ENCODE measurements at places on chromosomes 5 and 9.

DNA sequence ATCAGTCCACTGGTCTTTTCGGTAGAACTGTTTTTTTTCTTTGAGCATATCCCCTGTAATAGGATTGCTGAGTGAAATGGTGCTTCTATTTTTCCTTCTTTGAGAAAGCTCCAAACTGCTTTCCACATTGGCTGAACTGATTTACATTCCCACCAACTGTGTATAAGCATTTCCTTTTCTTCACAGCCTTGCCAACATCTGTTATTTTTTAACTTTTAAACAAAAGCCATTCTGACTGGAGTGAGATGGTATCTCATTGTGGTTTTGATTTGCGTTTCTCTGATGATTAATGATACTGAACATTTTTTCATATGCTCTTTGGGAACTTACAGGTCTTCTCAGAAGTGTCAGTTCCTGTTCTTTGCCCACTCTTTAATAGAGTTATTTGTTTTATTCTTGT lies 764.7 kb downstream of the MTRR start:
- DNase-seq: peak; percentile 40

- DNase-seq: no peak
Observed at GRCh38 chr9:88256216-88256615, 117.9 kb upstream of the SPATA31C2 start.

- DNase-seq: peak; percentile 78
Observed at GRCh38 chr9:3751125-3751758, 225.4 kb upstream of the RFX3 start.

- DNase-seq: no peak
Observed at GRCh38 chr9:37001459-37001858, 32.6 kb downstream of the PAX5 start.

DNA sequence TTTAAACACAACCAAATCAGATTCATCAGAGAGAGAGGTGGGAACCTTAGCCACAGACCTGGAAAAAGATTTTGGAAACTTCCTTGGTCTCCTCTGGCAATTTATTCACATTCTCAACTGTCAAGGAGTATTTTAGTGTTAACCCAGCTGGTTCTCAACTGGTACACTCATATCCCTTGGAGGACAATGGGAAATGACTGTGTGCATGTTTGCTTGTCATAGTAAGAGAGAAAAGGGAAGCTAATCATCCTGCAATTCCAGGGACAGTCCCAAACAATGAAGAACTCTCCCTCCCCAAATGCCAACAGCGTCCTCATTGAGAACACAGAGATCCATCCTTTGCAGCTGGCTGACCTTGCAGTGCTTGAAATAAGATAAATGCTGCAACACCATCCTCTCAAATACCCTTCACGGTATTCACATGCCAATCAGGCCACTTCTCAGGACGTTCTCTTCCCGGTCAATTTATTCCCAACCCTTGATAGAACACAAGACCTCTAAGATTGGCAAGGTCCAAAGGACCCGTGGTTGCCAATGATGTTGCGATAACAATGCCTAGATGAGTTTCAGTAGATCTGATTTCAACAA lies 75.5 kb downstream of the EPB41L4B start:
- DNase-seq: no peak

DNA sequence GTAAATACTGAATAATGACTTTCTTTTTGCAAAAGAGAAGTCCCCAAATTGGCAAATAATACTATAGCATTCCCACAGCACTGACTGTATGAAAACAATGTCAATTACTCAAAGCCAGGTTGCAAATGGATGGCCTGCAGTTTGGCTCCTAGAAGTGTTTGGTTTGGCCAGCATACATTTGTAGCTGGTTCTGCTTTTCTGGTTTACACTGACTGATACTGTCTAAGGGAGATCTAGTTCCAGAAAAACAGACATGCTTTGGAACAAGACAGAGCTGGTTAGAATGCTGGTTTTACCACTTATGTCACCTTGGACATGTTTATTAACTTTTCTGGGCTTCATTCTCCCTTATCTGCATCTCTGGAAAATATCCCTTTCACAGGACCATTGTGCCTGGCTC lies 81.5 kb upstream of the TRPM3 start:
- DNase-seq: no peak

DNA sequence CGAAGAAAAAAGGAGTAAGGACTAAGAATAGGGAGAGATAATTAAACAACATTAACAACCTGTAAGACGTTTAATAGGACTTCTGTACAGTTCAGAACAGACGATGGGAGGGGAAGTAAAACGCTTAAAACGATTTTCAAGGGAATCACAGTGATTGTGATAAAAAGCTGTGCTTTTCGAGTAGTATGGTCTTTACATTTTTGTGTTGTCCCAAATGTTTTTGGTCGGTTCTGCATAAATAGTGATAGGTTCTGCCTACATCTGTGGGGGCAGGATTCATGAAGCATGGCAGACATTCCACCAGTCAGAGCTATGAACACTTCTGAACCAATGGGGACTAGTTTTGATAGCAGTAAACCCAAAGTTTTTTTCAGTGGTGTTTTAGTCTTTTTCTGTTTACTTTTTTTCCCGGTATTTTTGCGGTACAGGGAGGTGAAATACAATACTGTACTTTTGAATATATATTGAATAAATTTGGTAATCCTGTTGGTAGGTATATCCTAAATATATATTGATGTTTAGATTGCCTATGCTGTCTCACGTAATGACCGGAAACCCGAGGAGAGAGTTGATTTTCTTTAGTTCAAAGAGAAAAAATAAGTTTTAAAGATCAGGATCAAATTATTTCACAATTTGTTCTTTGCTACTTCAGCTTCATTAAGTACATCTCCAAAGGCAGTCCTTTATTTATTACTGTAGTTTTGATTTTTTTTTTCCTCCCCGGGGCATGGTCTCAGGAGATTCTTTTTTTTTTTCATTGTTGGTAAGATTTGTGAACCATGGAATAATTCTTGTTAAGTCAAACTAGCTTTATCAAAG lies 1.3 kb downstream of the ERBIN start:
- DNase-seq: peak; percentile 70

DNA sequence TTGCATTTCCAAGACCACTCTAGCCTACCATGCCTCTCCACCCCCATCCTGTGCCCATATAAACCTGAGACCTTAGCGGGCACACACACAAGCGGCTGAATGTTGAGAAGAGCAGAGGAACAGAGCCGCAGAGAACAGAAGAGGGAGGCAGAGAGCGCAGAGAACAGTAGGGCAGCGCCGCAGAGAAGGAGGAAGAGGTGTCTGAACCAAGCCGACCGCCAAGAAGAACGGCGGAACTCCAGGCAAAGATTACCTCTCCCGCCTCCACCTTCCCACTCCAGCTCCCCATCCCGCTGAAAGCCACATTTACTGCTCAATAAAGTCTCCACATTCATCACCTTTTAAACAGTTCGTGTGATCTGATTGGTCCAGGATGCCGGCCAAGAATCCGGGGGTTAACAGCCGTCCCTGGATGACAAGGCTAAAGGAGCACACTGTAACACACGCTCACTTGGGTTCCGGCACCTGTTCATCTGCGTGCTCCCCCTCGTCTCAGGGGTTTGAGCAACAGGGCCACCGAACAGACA lies 33.2 kb downstream of the GRIN3A start:
- DNase-seq: no peak

GRCh38 chr5:166093312-166093711 lies 2198.1 kb upstream of the WWC1 start:
- no peak for DNase-seq

DNA sequence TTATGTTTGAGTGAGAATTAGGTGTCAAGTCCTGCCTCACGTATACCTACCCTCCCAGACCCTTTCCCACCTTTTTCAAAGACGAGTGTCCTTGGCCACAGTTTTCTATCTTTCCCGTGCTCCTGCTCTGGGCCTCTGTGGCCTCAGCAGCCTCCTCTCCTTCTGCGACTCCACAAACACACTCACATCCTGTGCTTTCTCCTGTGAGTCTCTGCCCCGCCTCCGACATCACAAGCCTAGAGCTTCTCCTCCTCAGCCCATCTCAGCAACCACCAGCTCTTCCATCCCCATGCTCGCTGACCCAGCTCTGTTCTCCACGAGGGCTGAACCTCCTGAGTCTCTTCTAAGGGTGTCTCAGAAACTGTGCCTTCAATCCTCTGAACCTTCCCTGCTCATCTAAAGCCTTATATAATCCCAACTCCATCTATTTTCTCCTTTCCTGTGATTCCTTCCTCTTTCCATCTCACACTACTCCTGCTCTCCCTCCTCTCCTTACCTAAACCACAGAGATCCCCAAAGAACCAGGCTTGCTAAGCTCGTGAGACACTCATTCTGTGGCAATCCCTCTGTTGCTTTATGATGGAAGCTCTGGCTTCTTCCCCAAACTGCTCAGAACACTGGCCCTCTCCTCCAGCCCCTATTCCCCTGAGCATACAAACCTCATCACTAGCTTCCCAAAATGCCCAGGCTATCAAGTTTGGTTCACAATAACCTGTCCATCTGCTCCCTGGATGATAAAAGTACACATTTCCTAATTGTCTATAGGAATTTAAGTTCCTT lies 55.2 kb downstream of the RASEF start:
- no peak for DNase-seq

GRCh38 chr9:127899128-127899943 lies at the start of gene ST6GALNAC6:
Gene ST6GALNAC6, minus strand, starts transcription at chr9:127899603. Its CDS starts 1,622 bp downstream, at chr9:127897981.
- peak; percentile 63 for DNase-seq
